ENCODE measurements at places on chromosomes 2 and 18. TPM values are rescaled to one million over a fixed set of nuclear protein-coding genes. Genes with fewer than 3 reads are reported as not detected.

DNA sequence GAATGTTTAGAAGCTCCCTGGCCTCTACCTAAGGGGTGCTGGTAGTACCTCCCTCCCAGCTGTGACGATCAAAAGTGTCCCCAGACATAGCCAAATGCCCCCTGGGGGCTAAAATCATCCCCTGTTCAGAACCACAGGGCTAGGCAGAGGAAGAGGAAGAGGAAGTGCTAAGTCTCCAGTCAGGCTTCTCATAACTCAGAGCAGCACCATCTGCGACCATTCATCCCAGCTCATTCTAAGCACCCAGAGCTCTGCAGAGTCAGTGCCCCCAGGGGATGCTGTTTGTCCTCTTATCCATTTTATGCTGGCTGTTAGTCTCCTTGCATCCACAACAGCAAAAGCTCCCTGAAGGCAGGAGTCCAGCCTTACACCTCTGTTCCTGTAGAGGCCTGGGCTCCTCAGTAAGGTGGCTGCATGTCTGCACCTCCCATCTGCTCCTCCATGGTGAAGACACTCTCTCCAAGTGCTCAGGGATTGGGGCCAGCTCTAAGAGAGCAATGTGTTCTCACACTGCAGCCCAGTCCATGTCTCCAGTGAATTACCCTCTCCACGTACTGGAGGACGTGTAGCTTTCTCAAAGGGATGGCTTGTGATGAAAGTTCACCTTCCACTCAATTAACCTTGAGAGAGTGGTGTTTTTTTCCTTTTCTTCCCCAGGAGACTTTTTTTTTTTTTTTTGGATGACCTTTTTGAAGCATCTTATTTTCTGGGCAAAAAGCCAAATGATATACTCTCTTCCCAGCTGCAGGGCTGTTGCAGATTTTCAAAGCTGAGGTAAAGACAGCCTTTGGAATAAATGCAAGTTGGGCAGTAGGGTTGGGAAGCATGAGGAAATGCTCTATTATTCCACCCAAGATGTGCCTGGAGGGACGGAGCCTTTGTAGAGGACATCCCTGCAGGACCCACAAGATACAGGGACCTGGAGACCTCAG lies 158.9 kb upstream of the SLC14A2 start:
- DNase-seq = no peak

- DNase-seq = no peak
Measured at GRCh38 chr2:128228894-128229293, 89.8 kb downstream of the HS6ST1 start.

GRCh38 chr2:239402666-239403065 lies 1.8 kb upstream of the HDAC4 start:
- no peak for DNase-seq

DNA sequence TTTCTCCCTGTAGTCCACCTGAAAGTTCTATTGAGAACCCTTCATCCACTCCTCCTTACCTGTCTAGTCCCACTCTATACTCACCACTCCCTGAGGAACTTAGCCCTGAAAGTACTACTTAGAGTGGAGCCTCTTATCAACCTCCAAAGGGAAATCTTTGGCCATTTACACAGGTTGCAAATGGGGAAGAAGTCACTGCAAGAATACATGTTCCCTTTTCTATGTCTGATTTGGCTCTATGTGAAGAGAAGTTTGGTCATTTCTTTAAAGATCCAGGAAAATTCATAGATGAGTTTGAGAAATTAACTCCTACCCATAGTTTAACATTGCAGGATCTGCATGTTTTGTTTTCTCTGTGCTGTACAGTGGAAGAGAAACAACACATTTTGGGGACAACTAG lies 22.9 kb upstream of the MGAT4A start:
- no peak for DNase-seq

The ZAP70 gene
- 512 TPM for total RNA-seq

GRCh38 chr2:7325186-7325585 lies 408.0 kb downstream of the RNF144A start:
- no peak for DNase-seq

GRCh38 chr2:86331384-86331783 lies 6.0 kb downstream of the REEP1 start:
- DNase-seq = no peak

DNA sequence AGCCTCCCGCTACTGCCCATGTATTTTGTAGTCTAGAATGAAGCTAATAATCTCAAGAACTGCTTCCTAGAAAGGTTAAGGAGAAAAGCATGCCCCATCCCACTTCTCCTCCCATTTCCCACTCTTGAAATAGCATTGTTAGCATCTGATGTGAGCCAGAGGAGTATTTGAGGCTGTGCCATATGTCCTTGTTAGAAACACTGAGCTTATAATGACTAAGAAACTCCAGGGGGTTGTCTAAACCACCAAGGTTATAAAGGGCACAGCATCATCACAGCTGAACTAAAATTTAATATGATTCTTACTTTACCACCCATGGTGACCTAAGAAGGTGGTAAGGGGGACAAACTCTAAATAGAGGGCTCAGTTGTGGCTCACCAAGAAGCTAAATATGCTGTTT lies 16.6 kb downstream of the TSPYL6 start:
- no peak for DNase-seq

DNA sequence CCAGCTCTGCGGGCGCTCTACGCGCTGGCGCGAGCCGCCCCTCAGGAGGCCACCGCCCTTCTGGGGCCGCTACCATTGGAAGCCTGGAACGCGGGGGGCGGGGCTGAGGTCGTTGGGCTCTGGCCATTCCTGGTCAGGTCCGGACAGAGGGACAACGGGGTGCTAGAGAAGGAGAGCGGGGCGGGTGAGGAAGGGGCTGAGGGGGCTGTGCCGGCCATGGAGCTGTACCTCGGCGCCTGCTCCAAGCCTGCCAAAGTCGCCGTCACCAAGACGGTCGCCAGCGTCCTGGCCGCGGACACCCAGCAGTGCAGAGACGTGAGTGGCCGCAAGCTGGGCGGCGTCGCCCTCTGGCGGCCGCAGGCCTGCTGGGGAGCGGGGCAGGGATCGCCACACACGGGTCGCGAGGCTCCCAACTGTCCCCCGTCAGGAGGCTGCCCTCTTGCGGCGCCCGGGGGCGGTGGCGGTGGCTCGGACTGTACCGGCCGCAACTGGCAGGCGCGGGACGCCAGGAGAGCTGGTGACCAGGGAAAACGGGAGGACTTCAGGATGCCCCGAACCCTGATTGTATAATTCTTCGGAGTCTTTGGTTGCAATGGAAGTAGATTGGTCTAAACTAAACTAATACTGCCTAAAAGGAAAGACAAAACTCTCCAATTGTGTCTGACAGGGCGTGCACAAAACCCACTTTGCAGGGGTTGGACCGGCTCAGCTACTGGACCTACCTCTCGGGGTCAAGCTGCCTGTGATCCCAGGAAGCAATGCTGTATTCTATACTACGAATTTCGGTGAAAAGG lies at the start of gene FSIP2:
FSIP2 (plus strand) TSS at position 126 of the 794 bp plus-strand sequence; CDS start at position 217, 91 bp downstream.
- no peak for DNase-seq

- no peak for DNase-seq
Measured at GRCh38 chr2:179532863-179533278, 268.2 kb upstream of the SESTD1 start.

The SOWAHC gene
- total RNA-seq = 0.28 TPM

The CLEC4F gene
- total RNA-seq = not detected

DNA sequence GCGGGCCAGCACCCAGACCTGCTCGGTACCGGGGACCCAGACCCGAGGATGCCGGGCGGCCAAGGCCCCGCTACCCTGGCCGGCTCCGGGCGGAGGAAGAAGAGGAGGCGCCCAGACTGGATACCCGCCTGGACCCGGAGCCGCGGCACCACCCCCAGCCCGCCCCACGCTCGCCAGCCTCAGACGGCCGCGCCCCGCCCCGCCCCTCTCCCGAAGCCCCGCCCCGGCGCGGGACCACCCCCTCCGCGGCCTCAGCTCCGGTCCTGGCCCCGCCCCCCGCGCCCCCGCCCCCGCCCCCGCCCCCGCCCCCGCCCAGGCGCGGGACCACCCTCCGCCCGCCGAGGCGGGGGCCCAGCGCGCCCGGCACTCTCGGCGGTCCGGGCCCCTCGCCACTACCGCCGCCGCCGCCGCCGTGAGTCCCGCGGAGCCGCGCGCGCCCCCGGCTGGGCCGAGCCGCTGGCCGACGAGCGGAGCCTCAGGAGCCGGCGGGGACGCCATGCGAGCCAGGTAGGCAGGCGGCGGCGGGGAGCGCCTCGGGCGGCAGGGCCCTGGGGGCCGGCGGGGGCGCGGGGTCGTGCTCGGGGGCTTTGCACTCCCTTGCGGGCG lies at the start of gene SH3BP4:
SH3BP4 (plus strand) TSS at position 354 of the 606 bp plus-strand sequence. CDS start 82,986 bp downstream, outside the sequence.
- DNase-seq = peak; percentile 25

DNA sequence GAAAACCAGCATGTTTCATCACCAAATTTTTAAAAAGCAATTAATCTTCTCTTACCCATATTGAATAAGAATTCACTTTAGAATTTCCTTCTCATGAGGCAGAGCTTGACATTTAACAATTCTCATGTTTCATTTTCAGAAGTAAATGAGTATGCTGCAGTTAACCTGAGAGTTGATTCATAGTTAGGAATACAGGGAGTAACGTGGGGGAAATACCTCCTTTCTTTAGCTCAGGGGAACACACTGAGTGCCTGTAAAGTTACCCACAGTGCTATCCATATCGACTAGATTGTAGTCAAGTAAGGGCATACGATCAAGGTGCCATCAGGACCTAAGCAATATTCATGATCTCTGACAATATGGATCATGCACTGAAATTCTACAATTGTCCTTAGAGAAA lies 38.9 kb upstream of the ATIC start:
- DNase-seq = no peak

GRCh38 chr18:1133541-1133940 lies 228.9 kb downstream of the ADCYAP1 start:
- DNase-seq = no peak

The MFF gene
- total RNA-seq = 48.6 TPM

DNA sequence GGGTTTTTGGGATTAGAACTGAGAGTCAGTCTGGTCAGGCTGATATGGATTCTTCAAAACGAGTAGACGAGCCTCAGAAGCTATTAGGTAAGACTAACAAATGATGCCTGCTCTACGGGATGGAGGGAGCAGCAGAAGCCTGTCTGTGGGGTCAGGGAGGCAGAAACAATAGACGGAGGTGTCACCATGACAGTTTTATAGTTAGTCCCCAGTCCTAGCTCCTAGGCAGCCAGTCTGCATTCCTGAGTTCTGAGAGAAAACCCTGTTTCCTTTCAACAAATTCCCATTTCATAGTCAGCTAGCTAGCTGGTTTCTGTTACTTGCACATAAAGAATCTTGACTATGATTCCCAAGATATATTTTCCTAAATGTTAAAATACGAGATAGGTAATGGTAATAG lies 542.1 kb downstream of the PID1 start:
- DNase-seq = no peak

- no peak for DNase-seq
Measured at GRCh38 chr2:68420254-68420910, 46.7 kb downstream of the FBXO48 start.

GRCh38 chr2:66899109-66899508 lies 464.2 kb downstream of the MEIS1 start:
- DNase-seq = no peak

DNA sequence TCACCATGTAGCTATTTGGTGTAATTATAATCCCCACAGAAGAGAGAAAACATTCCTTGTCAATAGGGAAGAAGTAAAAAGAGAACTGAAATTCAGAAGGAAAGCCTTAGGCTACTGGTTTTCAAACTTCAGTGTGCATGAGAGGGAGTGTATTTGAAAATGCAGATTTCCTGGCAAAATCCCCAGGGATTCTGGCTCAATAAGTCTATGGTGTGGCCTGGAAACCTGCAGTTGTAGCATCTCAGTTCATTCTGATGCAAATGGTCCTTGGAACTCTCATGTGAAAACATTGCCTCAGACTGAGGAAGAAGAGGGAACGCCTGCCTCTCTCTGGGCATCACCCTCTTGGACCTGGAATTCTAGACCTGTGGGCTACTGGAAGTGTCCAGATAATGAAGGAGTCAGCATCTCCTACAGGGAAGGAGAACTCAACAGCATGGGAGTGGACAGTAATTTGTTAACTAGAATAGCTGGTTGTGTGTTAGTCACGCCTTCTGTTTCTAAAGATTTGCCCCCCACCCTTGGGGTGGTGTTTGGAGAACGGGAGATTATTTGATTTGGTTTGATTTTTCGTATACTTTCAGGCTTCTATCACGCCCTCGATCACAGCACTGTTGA lies 21.3 kb downstream of the COL4A3 start:
- DNase-seq = no peak

GRCh38 chr2:66852953-66853352 lies 418.0 kb downstream of the MEIS1 start:
- no peak for DNase-seq

The STK16 gene
- 12.9 TPM for total RNA-seq

- no peak for DNase-seq
Measured at GRCh38 chr2:26521054-26521912, 43.4 kb upstream of the OTOF start.

DNA sequence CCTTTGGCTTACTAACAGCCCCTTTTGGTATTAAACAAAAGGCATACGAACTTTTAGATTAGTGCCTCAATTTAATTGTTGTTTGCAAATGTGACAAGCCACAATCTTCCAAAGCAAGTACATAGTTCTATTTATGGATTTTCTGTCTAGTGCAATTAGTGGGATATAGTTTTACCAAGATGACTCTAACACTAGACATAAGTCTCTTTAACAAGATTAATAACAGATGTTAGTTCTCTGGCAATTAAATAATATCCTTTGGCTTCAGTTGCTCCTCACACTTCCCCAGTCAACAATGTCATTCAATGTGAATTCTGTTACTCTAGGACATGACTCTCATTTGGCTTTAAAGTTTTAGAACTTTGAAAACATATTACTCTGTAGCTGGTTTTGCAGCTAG lies 16.7 kb upstream of the MC4R start:
- no peak for DNase-seq

DNA sequence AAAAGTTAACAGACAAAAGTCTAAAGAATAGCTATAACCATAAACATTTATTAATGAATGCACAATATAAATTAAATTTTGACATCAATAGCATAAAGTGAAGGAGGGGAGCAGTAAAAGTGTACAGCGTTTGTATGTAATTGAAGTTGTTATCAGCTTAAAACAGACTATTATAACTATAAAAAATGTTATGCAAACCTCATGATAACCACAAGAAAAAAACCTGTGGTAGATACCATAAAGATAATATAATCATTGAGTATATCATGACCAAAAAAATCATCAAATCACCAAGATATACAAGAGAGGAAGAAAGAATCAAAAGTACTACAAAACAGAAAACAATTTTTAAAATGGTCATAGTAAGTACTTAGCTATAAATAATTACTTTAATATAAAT lies 122.1 kb upstream of the ID2 start:
- DNase-seq = no peak

The ZNF638 gene
- 71.1 TPM for total RNA-seq

The GLI2 gene
- total RNA-seq = not detected

DNA sequence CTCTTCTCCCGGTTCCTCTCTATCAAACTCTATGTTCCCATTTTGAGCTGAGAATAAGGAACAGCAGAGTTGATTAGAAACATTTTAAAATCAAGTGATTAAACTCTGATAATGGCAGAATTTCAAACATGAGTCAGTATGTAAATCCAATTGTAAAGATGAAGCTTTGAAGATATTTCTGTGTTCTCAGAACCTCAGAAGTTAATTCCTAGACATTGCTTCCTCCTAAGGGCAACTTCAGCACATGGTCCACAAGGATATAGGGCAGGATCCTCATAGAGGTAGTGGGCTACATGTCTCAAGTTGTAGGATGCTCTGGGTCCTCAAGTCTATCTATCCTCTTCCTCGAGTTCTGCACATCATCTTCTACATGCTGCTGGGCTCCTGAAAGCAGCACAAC lies 46.3 kb downstream of the QPCT start:
- DNase-seq = no peak
